AG04450 (cell line): ENCODE measurements at places on chromosomes 2 and 18. TPM values are rescaled to one million over a fixed set of nuclear protein-coding genes. Genes with fewer than 3 reads are reported as not detected.

The IL1A gene
- polyA plus RNA-seq = 0.51 and 0.55 TPM in 2 replicates

The NT5DC4 gene
- not detected in 2 replicates for polyA plus RNA-seq

The CAPN14 gene
- 0.09 TPM in 2 replicates for polyA plus RNA-seq

The REG1B gene
- not detected in 2 replicates for polyA plus RNA-seq

The DCDC2C gene
- polyA plus RNA-seq = not detected in 2 replicates

The SEPTIN10 gene
- polyA plus RNA-seq = 81.6 and 105 TPM in 2 replicates

The STON1 gene
- polyA plus RNA-seq = 13.5 and 17.8 TPM in 2 replicates

The NBEAL1 gene
- 11.1 and 11.7 TPM in 2 replicates for polyA plus RNA-seq

The UGT1A9 gene
- polyA plus RNA-seq = not detected in 2 replicates

The NMUR1 gene
- polyA plus RNA-seq = not detected in 2 replicates

The PAIP2B gene
- polyA plus RNA-seq = 0.12 and 0.24 TPM in 2 replicates

The C2orf66 gene
- 0.05 TPM in 1 of 2 replicates, not detected in the other for polyA plus RNA-seq
